ENCODE measurements at places on chromosomes 6 and 20.
A peak's percentile ranks its signal among the peaks of the same experiment; 100 is the strongest.

DNA sequence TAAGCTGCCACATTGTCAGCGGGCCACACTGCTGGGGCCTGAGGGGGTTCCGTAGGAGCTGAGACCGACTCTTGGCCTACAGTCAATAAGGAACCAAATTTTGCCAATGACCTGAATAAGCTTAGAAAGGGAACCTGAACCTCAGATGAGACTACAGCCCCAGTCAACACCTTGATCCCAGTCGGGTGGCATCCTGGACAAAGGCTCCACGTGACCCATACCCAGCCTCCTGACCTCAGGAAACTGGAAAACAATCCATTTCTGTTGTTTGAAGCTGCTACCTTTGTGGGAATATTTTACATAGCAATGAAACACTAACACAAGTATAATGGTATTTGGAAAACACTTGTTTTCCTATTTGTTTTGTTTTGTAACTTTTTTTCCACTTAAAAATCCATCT lies 179.9 kb upstream of the RALGAPA2 start:
- DNase-seq = no peak

GRCh38 chr20:1537731-1538058 lies 19.8 kb downstream of the SIRPD start:
- peak; percentile 98 for DNase-seq

- no peak for DNase-seq
Observed at GRCh38 chr6:150775415-150776203, 89.9 kb upstream of the MTHFD1L start.

DNA sequence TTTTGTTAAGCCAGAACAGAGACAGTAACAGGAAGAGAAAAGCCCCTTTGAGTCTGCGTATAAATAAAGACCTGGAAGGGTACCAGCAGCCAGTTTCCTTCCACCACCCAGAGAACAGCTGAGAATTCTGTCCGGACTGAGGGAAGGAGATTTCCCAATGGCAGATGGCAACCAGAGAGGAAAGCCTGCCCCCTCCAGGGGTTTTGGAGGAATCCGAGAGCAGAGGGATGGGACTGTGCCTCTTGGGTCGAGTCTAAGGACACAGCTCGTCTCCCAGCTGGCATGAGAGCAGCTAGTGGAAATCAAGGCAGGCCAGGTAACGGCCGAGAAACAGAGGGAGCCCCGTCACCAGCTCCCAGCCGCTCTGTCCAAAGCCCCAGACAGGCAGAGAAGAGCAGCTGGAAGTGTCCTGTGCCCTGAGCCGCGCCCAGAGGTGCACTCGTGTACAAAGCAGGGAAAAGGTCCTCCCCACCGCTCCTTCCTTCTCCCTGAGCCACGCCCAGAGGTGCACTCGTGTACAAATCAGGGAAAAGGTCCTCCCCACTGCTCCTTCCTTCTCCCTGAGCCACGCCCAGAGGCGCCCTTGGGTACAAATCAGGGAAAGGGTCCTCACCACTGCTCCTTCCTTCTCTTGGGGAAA lies 134.0 kb upstream of the SNX9 start:
- DNase-seq = no peak

DNA sequence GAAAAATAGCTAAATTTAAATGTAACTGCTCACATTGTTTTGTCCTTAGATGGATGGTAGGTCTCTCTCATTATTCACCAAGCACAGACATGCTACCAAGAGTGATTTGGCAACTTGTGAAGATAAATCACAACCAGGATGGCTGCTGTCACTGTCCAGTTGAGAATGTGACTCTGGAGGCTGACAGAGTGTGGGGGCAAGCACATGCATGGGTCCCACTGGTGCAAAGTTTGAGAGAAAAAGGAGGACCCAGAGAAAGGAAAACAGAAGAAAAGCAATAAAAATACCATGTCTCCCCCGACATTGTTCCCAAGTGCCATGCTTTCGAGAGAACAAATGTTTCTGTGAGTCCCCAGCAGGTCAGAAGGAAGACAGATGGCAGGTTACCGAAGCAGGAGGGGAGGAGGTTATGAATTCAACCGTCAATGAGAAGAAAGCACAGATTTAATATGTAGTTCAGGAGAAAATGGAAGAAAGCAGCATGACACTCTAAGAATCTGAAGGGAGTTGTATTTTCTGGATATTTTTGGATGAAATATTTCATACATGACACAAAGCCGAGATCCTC lies 73.0 kb upstream of the TSHZ2 start:
- no peak for DNase-seq

- no peak for DNase-seq
Observed at GRCh38 chr6:141335477-141336273, 797.0 kb upstream of the GJE1 start.

GRCh38 chr6:2632368-2632767 lies 118.4 kb downstream of the MYLK4 start:
- DNase-seq = no peak

GRCh38 chr6:167907837-167908681 lies 81.3 kb downstream of the AFDN start:
- DNase-seq = peak; percentile 37

- DNase-seq = no peak
Observed at GRCh38 chr20:37541326-37541725, 13.7 kb upstream of the BLCAP start.

DNA sequence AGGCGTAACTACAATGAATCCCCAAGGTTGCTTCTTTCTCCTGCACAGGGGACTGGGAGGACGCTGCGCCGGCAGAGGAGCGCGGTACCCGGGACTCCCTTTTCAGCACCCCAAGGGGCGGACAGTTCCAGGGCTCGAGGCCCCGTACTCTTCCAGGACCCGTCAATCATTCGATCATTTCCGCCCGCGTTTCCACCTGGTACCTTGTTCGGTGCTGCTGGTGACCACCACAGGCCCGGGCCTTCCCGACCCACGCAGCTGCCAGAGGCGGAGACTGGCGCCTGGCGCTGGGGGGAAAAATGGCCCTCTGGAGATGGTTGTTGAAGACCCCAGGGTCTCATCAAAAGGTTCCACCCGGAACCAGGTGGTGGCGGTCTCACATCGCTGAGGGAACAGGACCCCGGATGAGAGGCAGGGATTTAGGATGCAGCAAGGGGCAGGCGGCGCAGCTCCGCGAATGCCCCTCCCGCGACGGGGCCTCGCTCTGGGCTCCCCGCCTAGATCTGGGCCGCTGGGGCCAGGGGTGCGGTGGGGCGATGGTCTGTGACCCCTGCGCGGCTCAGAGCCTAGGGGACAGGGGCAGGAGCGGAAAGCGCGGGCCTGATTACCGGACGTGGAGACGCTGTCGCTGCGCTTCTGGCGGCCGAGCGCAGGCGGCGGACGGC lies 744 bp downstream of the VSX1 start:
- DNase-seq = no peak

DNA sequence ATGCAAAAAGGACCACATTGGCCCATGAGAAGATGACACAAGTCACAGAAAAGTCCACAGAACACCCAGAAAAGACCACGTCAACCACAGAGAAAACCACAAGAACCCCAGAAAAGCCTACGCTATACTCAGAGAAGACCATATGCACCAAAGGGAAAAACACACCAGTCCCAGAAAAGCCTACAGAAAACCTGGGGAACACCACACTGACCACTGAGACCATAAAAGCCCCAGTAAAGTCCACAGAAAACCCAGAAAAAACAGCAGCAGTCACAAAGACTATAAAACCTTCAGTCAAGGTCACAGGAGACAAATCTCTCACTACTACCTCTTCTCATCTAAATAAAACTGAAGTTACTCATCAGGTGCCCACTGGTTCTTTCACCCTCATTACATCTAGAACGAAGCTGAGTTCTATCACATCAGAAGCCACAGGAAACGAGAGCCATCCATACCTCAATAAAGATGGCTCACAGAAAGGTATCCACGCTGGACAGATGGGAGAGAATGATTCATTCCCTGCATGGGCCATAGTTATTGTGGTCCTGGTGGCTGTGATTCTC lies 11.2 kb downstream of the MUCL3 start:
- no peak for DNase-seq

GRCh38 chr20:39049684-39050554 lies 87.8 kb downstream of the DHX35 start:
- DNase-seq = peak; percentile 86

DNA sequence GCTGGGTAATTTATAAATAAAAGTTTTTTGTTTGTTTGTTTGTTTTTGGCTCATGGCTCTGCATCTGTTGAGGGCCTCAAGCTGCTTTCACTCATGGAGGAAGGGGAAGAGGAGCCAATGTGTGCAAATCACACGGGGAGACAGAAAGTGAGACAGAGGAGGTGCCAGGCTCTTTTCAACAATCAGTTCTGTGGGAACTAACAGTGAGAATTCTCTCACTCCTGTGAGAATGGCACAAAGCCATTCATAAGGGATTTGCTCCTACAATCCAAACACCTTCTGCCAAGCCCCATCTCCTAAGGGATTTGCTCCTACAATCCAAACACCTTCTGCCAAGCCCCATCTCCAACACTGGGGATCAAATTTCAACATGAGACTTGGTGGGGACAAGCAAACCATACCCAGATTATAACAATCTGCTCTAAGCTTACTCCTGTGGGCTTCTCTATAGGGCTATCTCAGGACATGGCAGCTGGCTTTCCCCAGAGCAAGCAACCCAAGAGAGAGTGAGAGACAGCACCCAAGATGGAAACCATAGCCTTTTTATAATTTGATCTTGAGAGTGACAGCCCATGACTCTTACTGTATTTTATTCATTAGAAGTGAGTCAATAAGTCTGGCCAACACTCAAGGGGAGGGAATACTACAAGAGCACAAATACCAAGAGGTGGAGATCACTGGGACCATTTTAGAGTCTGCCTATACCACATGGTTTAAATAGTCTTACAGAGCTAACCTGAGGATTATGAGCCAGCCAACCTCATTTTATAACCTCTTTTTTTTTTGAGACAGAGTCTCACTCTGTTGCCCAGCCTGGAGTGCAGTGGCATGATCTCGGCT lies 22.8 kb upstream of the LRRC1 start:
- no peak for DNase-seq

DNA sequence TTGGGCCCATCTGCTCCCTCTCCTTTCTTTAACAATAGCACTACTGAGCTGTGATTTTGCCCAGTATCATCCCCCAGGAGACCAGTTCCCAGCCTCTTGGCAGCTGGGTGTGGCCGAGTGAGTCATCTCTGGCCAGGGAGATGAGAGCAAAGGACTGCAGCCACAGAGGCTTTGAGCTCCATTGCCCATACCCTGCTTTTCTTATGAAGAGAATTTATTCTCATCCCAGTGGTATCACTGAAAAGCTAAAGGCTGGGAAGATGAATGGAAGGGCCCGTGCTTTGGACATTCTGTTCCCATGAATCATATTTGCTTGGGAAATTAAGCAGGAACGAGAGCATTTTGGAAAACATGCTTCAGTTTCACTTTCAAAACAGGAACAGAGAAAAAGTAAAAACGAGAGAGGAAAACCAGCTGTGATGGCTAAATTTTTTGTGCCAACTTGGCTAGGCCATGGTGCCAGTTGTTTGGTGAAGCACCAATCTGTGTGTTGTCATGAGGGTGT lies 14.9 kb downstream of the CST3 start:
- DNase-seq = peak; percentile 72

DNA sequence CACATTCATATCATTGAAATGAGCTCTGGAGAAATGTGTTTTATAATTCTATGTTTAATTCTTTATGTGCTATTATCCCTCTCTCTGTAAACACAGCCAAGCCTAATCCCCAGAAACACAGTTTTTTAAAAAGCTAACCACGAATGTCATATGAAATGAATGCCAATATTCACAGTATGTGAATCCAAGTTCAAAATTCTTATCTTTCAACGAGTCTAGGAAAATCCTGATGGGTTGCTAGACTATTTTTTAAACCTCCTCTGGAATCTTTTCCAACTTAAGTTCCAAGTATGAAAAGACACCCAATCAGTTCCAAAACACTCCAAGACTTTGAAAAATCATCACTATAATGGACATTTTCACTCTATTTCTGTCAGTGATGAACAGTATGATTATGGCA lies 689.3 kb downstream of the HACE1 start:
- DNase-seq = no peak

- no peak for DNase-seq
Observed at GRCh38 chr6:86016077-86016476, 373.4 kb upstream of the SYNCRIP start.

GRCh38 chr20:58646703-58647102 lies 4.4 kb upstream of the STX16 start:
- no peak for DNase-seq

DNA sequence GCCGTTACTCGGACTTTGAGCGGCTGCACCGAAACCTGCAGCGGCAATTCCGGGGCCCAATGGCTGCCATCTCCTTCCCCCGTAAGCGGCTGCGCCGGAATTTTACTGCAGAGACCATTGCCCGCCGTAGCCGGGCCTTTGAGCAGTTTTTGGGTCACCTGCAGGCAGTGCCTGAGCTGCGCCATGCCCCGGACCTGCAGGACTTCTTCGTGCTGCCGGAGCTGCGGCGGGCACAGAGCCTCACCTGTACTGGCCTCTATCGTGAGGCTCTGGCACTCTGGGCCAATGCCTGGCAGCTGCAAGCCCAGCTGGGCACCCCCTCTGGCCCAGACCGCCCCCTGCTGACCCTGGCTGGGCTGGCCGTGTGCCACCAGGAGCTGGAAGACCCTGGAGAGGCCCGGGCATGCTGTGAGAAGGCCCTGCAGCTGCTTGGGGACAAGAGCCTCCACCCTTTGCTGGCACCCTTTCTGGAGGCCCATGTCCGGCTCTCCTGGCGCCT lies 7.2 kb downstream of the SNX21 start:
- DNase-seq = no peak

- no peak for DNase-seq
Observed at GRCh38 chr6:130366107-130367005, 539 bp downstream of the TMEM200A start.

GRCh38 chr6:27213544-27214125 lies 33.9 kb upstream of the PRSS16 start:
- peak; percentile 83 for DNase-seq

Data from OCI-M1 (cell line).